ENCODE measurements at places on chromosomes 3 and 15.

- no peak for DNase-seq
Measured at GRCh38 chr3:189902230-189903186, 218.2 kb downstream of the P3H2 start.

- no peak for DNase-seq
Measured at GRCh38 chr15:88419830-88420229, 47.4 kb downstream of the MRPL46 start.

- DNase-seq: no peak
Measured at GRCh38 chr15:59148153-59148833, 43.3 kb downstream of the CCNB2 start.

GRCh38 chr15:83733206-83733605 is 79.3 kb downstream of the ADAMTSL3 start:
- DNase-seq: no peak

DNA sequence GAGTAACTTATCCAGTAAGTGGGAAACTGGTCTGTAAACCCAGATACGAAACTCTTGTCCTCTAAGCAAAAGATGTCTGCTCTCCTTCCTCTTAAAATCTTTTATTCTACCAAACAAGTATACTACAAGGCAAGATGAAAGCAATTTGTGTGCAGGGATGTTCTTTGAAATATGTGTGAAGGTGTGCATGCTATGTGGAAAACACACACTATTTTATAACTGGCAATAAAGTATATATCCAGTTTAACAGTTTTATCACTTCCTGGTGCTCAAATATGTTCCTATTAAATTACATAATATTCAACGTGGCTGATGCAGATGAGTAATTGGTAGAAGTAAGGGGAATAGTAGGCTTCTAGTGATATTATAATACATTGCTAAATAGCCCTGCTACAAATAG is 566.5 kb downstream of the ROBO2 start:
- no peak for DNase-seq

DNA sequence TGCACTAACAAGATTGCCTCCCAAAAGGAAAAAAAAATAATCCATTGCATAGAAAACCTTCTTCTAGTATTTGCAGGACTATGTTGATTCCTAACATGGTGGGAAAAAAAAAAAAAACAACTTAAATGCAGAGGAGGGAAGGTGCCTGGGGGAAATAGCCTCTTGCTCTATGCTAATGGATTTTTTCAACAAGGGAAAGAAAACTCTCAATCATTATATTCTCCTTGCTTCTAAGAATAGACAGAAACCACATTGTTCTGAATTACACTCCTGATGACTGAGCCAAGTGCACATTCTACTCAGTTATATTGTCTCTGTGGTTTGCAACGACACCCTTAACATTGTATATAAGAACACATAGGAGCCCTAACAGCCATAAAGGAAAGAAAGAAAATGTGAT is 760.2 kb downstream of the NAALADL2 start:
- DNase-seq: no peak

GRCh38 chr3:47761046-47761445 is 20.6 kb downstream of the SMARCC1 start:
- no peak for DNase-seq

GRCh38 chr15:62059816-62060112 is 483 bp downstream of the VPS13C start:
- no peak for DNase-seq

DNA sequence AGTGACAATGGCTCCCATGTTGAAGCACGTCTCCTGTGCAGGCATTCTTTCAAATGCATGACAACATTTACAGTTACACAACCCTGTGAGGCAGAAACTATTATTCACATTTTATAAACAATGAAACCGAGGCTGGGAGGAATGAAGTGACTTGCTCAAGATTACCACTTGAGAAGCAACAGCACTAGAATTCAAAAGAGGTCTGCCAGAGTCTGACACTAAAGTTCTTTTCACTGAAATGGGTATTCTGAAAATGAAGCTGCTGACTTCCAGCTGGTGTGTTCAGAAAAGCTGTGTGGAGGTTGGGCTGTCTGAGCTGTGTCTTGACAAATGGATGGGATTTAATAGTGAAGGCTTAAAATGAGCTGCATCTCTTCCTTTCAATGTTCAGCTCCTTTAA is 104.4 kb downstream of the THSD4 start:
- DNase-seq: no peak

DNA sequence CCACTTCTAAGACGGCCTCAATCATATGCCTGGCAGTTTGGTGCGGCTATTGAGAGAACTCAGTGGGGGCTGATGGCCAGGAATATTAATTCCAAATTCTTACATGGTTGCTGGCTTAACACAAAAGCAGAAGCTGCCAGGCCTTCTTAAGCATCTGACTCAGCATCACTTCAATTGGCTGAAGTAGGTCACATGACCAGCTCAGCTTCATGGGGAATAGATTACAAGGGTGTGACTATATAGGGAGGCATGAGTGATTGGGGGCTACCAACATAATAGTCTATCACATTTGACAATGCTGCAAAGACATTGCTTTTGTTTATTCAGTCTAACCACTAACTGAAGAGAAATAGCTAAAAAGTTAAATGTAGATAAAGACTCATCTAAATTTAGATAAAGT is 101.6 kb upstream of the ANKRD28 start:
- no peak for DNase-seq

GRCh38 chr3:21894459-21895340 is 143.7 kb upstream of the ZNF385D start:
- DNase-seq: peak; percentile 6

DNA sequence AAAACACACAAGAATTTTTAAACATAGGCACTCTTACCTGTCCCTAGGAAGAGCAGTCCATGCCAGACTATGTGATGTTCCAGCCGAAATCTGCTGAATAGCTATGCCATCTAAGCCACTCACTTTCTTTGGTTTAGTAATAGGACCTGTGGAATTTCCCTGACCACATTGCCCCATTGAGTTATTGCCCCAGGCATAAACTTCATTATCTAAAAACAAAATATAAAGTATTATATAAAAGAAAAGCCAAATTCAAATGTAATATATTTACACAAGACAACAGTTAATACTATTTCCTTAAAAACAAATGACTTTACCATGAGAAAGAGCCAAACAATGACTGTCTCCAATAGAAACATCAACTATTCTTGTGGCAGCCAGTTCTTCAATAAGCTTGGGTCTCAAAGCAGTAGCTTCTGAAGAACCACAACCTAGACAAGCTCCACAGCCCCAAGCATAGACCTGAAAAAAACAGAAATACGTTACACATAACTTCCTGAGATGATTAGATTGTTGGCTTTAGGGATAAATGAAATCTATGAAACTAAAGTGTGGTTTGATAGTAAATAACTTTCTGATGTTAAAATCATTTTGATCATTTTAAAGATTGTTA is 84.3 kb downstream of the HERC1 start:
- DNase-seq: no peak

DNA sequence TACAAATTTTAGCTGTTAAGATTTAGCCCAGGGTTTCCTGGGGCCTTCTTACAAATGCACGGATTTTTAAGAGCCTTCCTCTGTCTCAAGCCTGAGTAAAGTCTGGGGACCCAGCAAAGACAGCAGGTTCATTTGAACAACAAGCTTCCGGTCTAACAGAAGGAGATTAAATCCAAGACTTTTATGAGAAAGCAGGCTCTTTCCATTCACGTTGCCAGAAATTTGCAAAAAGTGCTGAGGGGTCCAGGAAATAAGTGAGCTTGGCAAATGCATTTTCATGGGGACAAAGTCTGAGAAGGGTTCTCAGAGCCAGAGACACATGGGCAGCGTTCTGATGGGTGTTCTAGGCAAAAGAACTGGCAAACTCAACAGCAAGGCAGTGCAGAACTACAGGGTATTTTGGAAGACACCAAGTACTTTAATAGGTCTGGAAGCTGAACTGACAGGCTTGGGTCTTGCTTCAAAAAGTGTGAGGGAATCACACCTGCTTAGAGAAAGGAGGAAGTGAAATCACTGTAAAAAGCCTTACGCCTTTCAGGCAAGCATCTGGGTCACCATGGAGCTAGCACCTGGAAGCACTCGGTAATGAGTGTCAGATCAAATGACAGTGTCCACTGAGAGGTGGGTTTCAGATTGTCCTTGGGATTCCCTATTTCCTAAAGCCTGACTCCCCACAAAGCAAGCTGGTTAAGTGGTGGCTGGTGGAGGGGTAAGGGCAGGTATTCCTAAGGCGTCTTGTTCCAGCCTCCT is 115.8 kb upstream of the ARHGEF3 start:
- no peak for DNase-seq

- no peak for DNase-seq
Measured at GRCh38 chr3:151875759-151876158, 2.3 kb downstream of the SUCNR1 start.

GRCh38 chr3:39592311-39593050 is 125.0 kb downstream of the MOBP start:
- DNase-seq: no peak

DNA sequence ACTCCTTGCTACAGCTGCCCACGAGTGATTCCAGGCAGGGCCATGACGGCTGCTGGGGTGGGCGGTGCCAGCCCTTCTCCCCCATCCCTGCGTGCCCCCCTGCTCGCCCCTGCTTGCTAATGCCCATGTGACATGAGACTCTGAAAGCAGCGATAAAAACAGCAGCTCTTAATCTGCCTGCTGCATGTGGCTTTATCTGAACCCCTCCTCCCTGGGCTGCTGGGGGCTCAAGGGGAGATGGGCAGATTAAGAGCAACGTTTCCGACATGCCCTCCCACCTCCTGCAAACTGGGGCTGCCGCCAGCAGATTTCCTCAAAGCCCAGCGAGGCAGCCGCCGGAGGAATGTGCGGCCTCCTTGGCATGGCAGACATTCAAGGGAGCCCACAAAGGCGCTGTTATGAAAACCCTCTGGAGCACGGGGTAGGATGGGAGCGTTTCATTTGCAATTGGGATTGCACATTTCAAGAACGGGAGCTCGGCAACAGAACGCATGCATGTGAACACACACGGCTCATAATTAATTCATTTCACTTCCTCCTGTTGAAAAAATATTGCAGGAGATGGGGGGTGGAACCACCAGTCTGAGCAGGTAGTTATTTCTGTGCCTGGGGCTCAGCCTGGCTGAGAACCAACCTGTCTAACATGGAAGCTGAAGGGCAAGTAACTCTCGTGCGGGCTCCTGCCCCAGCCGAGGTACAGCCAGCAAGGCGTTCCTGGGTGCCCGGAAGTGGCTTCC is 504.2 kb upstream of the PROK2 start:
- peak; percentile 84 for DNase-seq

- no peak for DNase-seq
Measured at GRCh38 chr3:131031660-131032059, 5.0 kb downstream of the NEK11 start.

GRCh38 chr3:99939876-99940275 is 122.2 kb downstream of the CMSS1 start:
- DNase-seq: no peak

DNA sequence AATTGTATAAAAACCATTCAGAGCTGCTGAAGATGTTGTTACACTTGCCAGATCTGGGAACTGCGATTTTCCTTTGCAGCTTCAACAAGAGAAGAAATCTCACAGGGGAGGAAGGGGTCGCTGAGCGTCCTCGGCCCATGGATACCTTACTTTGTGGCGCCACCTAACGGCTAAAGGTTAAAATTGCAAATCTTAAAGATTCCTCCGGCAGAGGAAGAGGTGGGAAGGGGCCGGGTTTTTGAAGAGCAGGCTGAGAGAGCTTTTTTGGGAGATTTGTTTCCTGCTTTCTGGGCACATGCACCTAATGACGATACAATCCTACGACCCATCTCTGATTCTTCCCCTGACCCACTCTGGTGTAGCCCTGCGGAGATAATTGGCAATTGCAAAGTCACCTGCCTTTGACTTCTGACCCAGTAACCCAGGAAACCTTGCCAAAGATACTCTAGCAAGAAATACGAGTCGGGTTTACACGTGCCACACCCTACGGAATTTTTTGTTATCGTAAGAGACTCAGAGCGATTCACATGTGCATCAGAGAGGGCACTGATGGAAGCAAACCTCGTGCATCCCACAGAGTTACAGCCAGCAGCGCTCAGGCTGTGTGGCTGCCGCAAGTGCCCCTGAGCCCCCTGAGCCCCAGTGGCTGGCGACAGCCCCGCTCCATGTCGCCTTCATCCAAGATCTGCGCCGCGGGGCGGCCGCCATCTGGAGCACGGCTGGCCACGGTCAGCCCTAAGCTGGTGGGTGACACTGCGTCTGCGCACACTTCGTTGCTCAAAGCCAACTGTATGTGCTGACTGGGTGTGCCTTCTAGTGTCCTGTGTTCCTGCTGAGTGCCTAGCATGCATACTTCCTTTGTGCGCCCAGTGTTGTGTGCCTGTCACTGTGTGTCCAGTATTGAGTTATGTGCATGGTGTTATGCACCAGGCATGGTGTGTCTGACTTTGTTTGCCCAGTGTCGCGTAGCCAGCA is 55.2 kb upstream of the CHRNA7 start:
- DNase-seq: peak; percentile 79

GRCh38 chr3:61685755-61686154 is 124.4 kb downstream of the PTPRG start:
- no peak for DNase-seq

- DNase-seq: no peak
Measured at GRCh38 chr3:14453876-14454638, 51.7 kb downstream of the SLC6A6 start.

Measured in SK-N-SH (cell line).